Esophagus muscularis mucosa (tissue), 4 donors: ENCODE measurements at places on chromosomes 11 and 22.

DNA sequence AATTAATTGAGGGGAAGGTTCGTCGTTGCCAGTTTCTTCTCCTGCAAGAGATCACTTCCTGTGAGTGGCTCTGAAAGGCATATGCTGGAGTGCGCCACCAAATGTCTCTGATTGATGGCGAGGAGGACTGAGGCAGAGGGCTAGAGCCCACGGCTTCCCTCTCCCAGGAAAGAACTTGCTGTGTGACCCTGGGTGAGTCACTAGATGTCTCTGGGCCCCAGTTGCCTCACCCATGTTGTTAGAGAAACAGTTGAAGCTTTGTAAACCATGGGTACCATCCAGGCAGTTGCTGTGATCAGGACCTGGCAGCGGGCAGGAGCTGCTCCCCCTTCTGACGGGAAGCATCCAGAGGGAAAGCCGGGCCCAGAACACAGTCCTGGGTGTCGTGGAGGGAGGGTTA is 3.2 kb downstream of the ABCG4 start:
- DNase-seq, result no peak

DNA sequence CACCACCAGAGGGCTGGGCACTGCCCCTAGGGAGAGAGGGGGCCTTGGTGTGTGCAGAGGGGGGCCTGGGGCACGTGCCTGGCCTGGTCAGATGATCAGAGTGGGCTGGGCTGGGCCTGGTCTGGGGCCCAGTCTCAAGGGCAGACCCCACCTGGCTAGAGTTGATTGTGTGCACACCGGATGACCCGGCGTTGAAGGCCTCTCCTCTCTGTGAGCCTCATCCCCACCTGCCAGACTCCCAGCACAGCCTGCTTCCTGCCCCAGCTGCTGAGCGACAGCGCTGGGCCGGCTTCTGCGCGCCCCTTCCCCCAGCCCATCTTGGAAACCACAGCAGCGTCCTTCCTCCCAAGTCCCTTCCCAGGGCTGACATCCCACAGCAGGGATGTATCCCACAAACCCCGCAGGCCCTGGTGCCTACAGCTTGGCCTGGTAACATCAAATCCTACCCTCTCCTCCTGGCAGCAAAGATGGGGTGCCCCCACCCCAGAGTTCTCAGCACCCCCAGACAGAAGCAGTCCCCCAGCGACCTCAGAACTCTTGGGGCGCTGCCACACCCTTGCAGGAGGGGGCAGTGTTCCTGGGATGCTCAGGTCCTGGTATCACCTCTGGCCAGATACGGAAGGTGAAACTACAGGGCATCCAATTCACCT is 11.0 kb upstream of the TSSC4 start:
- DNase-seq, result no peak

- no peak for DNase-seq
Observed at GRCh38 chr11:74784234-74784633, 35.6 kb downstream of the RNF169 start.

GRCh38 chr11:116282481-116282880 is 490.3 kb downstream of the BUD13 start:
- no peak for DNase-seq

DNA sequence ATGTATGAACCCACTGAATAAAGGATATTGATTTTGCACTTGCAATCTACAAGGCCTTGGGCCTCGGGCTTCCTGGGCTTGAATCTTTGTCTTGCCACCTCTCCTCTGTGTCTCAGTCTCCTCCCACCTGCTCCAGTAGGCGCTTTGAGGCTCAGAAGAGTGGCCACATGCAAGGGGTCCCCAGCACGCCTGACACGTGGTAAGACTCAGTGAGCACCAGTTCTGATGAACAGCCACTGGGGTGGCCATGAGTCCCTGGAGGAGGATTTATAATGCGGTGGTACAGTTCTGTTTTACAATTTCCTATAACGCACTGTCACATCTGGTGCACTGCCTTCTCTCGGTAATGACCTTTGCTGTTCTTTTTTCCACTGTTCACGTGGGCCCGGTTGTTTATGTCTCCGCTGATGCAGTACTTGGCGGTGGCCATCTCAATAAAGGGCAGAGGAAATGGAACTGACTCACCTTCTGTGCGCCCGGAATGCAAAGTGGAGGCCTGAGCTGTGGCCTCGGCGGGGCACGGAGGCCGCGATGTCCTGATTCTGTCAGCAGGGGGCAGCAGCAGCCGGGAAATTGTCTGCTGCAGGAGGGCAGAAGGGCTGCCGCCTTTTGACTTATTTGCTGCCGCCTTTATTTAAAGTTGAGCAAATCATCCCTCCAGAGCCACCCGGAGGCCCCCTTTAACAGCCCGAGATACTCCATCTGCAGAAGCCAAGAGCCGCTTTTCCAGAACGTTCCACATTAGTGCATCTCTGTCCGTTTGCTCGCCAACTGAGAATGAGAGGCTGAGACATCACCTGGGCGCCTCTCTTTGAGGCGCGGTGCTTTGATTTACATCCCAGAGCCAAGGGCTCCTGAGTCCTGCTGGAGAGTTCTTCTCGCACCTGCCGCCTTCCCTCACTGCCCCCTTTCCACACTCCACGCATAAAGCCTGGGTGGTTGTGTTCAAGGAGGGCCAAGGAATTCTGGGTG is 6.0 kb upstream of the IFT27 start:
- peak; percentile 95 for DNase-seq

- DNase-seq, result peak; percentile 96
Observed at GRCh38 chr11:62880231-62880802, 379 bp upstream of the SLC3A2 start.

DNA sequence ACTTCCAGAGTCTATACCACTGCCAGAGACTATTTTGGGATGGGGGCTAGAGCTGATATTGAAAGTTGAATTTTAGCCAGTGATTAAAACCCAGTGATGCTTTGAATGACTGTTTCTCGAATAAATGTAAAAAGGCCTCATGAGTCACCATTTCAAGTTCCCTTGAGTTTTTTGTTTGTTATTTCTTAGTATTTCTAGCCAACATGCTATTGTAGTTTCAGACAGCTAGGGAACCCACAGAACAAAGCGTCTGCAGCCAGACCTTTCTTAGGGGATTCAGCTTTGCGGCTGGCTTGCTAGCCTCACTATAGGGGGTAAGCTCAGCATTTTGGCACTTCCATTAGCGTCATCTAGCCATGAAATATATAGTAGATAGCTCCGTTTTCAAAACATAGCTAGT is 66.5 kb downstream of the DBX1 start:
- no peak for DNase-seq

DNA sequence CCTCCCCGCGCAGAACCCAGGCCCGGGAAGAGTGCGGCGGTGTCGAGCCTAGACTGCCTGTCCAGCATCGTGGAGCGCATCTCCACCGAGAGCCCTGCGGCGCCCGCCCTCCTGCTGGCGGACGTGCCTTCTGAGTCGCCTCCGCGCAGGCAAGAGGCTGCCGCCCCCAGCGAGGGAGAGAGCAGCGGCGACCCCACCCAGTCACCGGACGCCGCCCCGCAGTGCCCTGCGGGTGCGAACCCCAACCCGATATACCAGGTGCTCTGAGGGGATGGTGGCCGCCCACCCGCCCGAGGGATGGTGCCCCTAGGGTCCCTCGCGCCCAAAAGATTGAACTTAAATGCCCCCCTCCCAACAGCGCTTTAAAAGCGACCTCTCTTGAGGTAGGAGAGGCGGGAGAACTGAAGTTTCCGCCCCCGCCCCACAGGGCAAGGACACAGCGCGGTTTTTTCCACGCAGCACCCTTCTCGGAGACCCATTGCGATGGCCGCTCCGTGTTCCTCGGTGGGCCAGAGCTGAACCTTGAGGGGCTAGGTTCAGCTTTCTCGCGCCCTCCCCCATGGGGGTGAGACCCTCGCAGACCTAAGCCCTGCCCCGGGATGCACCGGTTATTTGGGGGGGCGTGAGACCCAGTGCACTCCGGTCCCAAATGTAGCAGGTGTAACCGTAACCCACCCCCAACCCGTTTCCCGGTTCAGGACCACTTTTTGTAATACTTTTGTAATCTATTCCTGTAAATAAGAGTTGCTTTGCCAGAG is 2.0 kb downstream of the MYOD1 start:
- DNase-seq, result no peak

GRCh38 chr11:79287952-79288351 is 152.9 kb downstream of the TENM4 start:
- DNase-seq, result no peak

DNA sequence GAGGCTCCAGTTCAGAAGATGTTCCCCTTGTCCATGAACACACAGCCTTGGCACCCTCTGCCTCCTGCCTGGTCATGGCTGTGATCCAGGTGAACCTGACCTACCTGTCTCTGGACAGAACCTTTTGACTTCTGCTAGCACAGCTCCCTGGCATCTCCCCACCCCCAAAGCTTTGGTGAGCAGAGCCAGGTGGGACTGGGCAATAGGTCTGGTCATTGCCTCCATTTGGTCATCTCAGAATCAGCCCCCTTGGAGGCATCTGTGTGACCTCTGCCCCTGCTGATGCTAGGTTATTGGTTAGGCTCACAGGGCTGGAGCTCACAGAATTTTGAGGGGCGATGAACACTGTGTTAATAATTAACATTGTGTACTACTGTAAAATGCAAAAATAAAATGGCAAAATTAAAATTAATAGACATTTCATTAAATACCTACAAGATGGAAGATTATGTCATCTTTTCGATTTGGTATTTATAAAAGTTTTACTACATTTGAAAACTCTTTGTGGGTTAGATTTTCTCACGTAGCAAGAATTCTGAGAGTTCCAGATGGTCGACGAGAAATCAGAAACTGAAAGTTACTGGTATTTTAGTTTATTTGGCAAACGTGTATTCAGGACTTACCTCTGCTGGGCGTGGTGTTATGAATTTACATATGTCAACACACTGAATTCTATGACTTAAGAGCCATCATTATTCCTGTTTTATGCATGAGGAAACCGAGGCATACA is 8.3 kb upstream of the KIAA0930 start:
- DNase-seq, result no peak
